Gastroesophageal sphincter (tissue), 4 donors: ENCODE measurements at places on chromosomes 7 and 10. TPM values are rescaled to one million over a fixed set of nuclear protein-coding genes. Genes with fewer than 3 reads are reported as not detected.

The GAD2 gene
- total RNA-seq = not detected

DNA sequence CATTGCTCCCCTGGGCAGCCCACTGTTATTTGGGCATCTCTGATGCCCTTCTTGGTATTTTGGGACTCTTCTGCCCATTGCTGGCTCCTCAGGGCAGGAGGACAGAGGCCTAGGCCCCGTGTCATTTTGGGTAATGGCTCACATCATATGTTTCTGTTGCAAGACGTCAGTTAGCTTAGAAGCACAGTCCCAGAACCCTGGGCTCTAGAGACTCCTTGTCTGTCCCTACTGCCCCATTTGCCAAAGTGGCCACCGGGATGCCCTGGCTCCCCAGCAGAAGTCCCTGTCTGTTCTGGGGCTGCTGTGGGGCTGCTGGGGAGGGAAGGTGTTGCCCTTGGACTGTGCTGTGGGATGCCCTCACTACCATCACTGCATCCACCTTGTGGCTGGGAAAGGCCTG is 48.8 kb downstream of the ADCYAP1R1 start:
- ATAC-seq = no peak

- no peak for ATAC-seq
These were observed 37.8 kb downstream of the HIPK2 start for GRCh38 chr7:139739863-139740597.

The NPY4R gene
- not detected for total RNA-seq

The SLC26A3 gene
- total RNA-seq = 10.3 TPM

DNA sequence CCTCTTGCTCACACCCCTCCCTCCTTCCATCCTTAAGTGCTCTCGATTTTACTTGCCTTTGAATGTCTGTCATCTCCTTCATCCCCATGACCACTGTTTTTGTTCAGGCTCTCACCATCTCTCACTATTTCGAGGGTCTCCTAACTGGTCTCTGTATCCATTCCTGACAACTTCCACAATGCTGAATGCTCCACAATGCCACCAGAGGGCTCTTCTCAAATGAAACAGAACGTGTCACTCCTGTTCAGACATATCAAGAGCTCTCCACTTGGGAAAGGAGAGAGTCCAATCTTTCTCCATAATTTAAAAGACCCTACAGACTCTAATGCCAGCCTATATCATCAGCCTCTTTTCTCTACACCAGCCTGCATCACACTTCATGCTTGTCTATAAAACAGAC is 9.0 kb upstream of the SLC13A1 start:
- no peak for ATAC-seq

The LRGUK gene
- total RNA-seq = 0.31 TPM

The AKR1B15 gene
- total RNA-seq = not detected

The ADAMTS14 gene
- 0.04 TPM for total RNA-seq

DNA sequence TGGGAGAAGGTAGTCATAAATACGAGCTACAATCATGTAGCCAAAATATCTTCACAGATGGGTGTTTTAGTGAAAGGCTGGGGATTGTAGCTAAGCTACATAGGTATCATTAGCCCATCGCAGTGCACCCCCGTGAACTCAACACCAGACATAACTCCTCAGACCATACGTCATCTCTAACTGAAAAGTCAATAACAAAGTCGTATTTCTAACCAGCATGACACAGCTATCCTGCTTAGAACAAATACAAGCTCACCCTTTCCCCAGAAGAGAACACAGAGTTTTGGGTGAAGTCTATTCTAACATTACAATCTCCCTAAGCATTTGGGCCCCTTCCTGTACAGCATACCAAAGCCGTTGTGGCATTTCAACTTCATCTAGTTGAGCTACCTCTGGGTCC is 636.6 kb upstream of the DPP6 start:
- ATAC-seq = no peak

GRCh38 chr7:51260516-51260915 is 56.1 kb downstream of the COBL start:
- ATAC-seq = no peak

The GPR85 gene
- not detected for total RNA-seq

DNA sequence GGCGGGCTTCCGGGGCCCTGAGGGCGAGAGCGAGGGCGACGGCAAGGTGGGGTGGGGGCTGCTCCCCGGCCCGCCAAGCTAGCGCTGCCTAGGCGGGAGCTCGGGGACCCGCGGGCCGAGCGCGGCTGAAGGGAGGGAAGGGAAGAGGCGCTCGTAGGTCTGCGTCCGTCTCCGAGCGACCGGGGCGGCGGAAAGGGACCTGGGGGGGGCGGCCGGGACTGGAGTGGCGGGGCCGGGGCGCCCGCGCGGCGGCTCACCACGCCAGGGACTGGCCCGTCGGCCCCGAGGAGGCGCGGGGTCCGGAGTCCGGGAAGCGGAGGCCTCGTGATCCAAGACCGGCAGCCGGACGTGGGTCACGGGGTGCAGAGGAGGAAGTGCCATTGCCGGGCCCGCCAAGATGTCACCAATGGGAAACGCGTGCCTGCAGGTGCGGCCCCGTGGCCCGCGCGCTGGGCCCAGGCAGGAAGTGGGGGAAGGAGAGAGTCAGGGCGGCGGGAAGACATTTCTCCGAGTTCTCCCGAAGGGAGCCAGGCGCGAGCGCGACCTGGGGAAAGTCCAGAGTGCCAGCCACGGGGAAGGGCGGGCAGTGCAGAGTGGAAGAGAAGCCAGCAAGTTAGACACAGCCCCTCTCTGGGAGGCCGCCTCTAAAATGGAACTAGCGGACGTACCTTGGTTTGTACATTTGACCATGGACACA is 11.9 kb downstream of the HNRNPF start:
- peak; percentile 91 for ATAC-seq

GRCh38 chr10:111116211-111116610 is 39.4 kb downstream of the ADRA2A start:
- ATAC-seq = no peak

The TAS2R41 gene
- total RNA-seq = not detected

The CPA2 gene
- not detected for total RNA-seq

DNA sequence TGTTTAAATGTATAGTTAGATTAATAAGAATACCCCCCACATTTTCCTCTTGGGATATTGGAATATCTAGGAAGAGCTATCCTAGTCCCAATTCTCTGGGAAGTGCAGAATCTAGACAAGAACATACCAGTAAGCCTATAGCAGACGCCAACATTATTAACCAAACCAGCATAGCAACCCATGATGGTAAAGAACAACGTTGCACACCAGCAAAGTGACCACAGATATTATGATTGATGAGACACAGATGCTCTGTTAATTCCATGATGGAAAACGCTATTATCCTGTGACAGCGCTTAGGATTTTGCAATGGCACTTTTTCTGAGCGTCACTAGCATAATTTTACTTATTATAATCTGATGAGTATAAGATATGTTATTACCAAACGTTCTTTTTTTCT is 603.1 kb upstream of the PCDH15 start:
- no peak for ATAC-seq

- ATAC-seq = peak; percentile 32
These were observed 11.6 kb upstream of the SVIL start for GRCh38 chr10:29646238-29646902.

DNA sequence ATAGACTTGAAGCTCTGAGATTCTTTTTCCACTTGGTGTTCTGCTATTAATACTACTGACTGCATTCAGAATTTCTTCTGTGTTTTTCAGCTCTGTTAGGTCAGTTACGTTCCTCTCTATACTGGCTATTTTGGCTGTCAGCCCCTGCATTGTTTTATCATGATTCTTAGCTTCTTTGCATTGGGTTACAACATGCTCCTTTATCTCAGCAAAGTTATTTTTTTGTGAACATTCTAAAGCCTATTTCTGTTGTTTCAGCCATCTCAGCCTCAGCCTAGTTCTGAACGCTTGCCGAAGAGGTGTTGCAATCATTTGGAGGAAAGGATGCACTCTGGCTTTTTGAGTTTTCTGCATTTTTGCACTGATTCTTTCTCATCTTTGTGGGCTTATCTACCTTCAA is 201.5 kb upstream of the GNAI1 start:
- no peak for ATAC-seq

The FAM107B gene
- 11.9 TPM for total RNA-seq

The CFTR gene
- 1.9 TPM for total RNA-seq

GRCh38 chr7:105532709-105533460 is 884 bp downstream of the RINT1 start:
- ATAC-seq = no peak

GRCh38 chr10:86665868-86666267 is 2.4 kb upstream of the LDB3 start:
- ATAC-seq = no peak

DNA sequence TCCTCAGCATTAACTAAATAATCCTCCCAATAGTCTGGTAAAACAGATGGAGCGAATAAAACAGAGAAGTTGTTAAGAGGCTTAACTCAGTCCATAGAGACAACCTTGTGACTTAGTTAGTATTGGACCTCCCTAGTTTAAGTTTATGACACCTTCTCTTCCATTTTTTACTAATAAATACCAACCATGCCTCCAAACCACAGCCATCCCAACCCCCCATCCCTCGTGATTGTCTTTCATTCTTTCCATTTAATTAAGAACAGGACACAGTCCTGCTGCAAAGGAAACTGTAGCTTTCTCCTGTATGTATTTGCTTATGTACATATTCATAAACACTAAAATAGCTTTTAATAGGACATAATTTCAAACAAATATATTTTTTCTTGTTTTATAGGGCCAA is 238.2 kb downstream of the SEMA3D start:
- no peak for ATAC-seq

The FGL2 gene
- 756 TPM for total RNA-seq

DNA sequence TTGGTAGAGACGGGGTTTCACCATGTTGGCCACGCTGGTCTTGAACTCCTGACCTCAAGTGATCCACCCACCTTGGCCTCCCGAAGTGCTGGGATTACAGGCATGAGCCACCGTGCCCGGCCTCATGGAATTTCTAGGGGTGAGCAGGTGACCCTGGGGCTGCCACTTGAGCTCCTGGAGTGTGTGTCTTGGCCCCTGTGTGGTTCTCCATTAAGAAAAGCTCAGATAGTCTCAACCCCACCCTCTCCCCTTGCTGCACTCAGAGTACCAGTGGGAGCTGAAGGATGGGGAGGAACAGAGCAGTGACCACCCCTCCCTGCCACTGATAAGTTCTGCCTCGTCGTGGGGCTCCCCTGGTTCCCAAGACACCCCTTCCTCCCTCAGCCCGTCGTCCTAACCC is 45.3 kb downstream of the RCC1L start:
- no peak for ATAC-seq

The CFAP69 gene
- 11.5 TPM for total RNA-seq

The MRC1 gene
- total RNA-seq = 86.6 TPM

DNA sequence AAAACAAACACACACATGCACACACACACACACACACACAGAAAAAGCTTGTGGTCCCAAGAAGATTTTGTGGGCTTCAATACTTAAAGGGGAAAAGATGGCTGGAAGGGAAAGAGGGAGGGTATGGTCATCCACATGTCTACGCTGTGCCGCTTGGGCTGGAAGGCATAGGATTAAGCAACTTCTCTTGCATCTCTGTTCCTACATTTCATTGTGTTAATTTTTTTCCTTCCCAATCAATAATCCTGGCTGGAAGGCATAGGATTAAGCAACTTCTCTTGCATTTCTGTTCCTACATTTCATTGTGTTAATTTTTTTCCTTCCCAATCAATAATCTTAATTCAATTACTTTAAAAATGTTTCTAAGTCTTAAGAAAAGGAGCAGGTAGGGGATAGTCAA is 30.6 kb downstream of the C10orf120 start:
- ATAC-seq = no peak

DNA sequence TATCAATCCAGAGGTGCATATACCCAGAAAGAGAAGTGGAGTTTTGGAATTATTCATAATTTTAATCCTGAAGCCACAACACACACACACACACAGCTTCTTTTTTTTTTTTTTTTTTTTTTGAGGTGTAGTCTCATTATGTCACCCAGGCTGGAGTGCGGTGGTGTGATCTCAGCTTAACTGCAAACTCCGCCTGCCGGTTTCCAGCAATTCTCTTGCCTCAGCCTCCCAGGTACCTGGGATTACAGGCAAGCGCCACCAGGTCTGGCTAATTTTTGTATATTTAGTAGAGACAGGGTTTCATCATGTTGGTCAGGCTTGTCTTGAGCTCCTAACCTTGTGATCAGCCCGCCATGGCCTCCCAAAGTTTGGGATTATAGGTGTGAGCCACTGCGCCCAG is 35.4 kb downstream of the TET1 start:
- ATAC-seq = no peak
